ENCODE measurements at places on chromosomes 16 and 17.

- DNase-seq, result no peak
Observed at GRCh38 chr16:12951976-12952375, 50.6 kb downstream of the SHISA9 start.

DNA sequence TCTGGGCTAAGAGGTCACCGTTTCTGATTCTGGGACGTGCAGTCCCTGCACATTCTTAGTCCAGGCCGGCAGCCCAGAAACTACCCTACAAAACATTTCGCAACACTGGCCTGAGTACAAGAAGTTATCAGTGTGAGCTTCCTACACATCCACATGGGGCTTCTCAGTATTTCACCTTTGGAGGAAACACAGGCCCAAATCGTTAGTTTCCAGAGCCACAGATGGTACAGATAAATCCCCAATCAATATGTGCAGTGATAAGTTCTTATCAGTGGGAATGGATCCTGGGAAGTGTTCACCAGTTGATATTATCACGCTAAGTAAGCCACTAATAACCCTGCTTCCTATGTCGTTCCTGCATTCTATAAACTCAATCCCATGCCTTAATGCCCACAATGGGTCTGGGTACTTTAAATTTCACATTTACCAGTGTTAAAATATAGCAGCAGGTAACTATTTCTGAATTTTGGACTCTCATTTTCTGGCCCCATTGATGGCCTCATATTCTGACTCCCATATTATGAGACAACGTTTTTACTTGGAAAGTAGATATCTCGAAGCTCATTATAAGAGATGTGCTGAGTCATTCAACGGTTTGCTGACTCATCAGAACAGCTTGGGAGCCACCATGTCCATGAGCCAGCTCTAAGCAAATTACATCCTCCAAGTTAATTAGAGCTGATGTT is 370.2 kb upstream of the MAF start:
- DNase-seq, result no peak

DNA sequence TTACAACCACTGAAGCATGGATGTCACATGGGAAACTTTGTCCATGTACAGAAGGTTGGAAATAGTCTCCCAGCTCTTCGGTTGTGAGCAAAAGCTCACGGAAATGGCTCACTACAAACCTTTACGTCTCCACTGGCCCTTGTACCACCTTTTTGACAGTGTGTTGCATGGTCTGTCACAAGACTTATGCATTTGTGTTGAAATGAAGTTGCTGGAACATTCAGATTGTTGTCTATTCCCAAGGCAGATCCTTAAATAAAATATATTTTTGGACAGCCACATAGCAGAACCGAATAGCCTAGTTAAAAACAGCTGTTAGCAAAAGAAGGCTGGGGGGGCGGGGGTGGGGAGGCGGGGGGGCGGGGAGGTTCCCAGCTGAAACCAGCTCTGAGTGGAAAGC is 39.2 kb downstream of the KNOP1 start:
- no peak for DNase-seq

DNA sequence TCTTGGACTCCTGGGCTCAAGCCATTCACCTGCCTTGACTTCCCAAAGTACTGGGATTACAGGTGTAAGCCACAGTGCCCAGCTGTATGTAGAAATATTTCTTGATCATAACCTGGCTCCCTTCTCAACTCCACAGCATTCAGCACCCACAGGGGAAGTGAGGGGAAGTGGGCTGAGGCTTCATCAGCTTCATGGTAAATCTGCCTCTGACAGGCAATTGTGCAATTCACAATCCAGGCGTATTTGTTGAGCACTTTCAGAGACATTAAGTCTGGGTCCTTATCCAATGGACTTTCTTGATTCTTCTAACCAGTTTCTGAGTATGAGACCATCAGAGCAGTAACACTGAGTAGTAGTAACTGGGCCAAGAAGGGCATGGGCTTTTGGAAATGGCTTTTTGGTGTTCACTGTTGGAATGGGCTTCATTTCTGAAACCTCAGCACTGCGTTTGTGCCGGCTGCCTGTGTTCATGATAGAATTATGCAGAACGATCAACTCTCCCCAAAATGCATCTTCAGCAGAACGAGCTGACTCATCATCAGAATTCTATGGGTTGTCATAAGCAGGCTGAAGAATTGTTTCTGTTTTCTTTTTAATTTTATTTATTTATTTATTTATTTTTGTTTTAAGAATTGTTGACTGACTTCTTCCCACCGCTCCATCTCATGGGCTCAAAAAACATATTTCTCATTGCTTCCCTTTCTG is 28.9 kb downstream of the FAM20A start:
- no peak for DNase-seq

GRCh38 chr17:37610971-37611370 is 1.8 kb upstream of the SYNRG start:
- DNase-seq, result no peak

Measured in T-cell (primary cell).